ENCODE measurements at places on chromosomes 6 and 20.

DNA sequence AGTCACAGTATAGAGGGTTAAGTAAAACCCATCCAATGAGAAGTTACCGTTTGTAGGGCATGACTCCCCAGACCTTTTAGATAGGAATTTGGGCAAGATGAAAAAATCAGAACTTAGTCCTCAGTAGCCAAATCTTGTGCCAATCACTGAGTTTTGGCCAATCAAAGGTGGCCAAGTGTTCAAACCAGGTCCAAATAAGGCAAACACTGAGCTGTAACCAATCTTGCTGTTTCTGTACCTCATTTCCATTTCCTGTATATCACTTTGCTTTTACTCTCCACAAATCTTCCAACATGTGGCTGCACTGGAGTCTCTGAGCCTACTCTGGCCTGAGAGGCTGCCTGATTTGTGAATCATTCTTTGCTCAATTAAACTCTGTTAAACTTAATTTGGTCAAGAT is 81.8 kb upstream of the GPR6 start:
- no peak for DNase-seq

DNA sequence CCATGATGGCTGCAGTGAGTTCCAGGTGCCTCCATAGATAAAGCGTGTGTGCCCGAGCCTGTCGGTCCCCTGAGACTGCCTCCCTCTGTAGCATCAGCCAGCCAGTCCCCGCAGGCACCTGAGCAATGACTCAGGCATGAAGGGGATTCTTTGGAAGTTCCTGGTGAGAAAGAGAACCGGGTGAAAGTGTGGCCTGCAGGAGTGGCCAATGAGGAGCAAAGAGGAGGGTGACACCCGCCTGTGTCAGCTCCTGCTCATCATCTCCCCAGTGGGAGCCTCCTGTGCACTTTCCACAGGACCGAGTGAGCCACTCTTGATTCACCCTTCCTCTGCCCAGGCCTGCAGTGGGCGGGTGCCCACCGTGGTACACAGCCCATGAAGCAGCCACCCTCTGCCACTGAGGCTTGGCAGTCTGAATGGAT is 71.2 kb upstream of the PTPN1 start:
- DNase-seq: no peak

GRCh38 chr6:101413773-101414172 is 20.3 kb downstream of the GRIK2 start:
- DNase-seq: no peak

- no peak for DNase-seq
Measured at GRCh38 chr20:34093895-34094294, 18.1 kb downstream of the EIF2S2 start.

DNA sequence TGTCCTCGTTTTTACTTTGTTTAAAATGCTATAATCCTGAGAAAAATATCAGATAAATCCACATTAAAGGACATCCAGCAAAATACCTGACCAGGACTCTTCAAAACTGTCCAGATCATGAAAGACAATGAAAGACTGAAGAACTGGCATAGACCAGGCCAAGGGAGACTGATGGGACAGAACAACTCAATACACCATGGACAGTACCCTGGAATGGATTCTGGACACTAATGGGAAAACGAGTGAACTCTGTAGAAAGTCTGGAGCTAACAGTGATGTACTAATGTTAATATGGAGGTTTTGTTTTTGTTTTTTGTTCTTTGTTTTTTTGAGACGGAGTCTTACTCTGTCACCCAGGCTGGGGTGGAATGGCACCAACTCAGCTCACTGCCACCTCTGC is 461.4 kb downstream of the CD83 start:
- no peak for DNase-seq

GRCh38 chr6:118889163-118889562 is 4.8 kb upstream of the ASF1A start:
- DNase-seq: no peak

DNA sequence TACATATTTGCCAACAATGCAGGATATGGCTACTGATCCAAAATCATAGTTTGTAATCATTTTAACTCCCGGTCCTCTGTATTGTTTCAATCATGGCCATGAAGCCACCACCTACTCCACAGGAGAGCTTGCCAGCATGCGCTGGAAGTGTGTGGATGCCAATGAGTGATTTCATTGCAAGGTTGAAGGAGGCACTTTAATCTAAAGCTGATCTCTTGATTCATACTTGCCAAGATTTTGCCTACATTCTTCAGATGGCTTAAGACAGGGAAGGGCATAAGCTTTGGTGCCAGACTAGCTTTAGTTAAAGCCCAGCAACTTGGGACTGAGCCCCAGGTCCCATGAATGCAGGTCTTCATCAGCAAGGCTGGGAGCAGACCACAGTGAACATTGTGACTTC is 58.8 kb downstream of the TPD52L1 start:
- DNase-seq: no peak

GRCh38 chr6:124823240-124824111 is 138.8 kb upstream of the RNF217 start:
- no peak for DNase-seq

DNA sequence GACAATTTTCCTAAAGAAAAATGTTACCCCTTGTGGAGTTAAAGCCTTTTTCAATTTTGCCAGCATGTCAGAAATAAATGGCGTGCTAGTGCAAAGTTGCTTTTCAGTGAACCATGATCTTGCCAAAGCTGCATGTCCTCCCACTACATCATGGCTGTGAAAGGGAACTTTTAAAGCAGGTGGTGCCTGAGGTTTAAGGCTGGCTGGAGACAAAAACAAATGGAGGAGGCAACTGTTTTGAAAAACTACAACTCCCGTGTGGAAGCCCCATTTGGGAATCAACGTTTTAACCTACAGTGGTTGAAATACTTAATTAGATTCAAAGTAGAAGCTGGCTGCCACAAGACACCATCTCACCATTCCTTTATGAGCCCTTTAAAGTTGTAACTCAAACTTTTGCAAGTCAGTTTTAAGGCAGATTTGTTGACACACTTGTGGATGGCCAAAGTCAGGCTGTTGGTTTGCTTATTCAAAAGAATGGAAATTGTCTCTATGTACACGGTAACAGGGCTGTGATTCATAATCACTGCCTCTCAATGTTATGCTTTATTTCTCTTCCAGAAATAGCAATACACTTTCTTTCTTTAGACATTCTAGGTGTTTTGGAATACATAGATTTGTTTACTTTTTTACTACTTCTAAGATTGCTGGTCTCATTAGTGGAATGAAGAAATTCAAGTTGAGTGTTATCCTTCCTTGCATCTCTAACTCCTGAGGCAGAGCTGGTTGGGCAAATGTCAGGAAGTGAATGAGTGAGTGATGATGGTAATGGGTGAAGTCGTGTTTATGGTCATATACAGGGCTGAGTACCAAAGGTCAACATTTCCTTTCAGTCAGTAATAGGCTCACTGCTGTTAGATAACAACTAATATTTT is 196.4 kb upstream of the GMDS start:
- DNase-seq: no peak

GRCh38 chr6:9621276-9621675 is 793.6 kb downstream of the TFAP2A start:
- DNase-seq: no peak

DNA sequence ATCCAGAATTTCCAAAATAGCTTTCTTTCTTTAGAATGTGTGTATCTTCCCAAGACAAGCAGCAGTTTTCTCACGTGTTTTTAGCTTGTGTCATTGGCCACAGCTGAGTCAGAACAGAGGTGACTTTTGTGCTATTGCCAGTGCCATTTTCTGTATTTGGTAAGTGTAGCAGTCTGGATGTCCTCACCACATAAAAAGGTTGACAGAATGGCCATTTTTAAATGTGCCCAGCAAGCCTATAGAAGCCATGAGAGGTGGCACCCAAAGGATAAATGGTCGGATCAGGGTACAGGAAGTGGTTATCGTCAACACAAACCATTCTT is 269.5 kb upstream of the HSF2 start:
- DNase-seq: no peak

- DNase-seq: no peak
Measured at GRCh38 chr20:45629496-45630100, at the start of gene WFDC10A. Gene WFDC10A, plus strand, starts transcription at chr20:45629739. Its CDS starts 75 bp downstream, at chr20:45629814.

- no peak for DNase-seq
Measured at GRCh38 chr20:46010491-46011391, 2.0 kb downstream of the MMP9 start.

DNA sequence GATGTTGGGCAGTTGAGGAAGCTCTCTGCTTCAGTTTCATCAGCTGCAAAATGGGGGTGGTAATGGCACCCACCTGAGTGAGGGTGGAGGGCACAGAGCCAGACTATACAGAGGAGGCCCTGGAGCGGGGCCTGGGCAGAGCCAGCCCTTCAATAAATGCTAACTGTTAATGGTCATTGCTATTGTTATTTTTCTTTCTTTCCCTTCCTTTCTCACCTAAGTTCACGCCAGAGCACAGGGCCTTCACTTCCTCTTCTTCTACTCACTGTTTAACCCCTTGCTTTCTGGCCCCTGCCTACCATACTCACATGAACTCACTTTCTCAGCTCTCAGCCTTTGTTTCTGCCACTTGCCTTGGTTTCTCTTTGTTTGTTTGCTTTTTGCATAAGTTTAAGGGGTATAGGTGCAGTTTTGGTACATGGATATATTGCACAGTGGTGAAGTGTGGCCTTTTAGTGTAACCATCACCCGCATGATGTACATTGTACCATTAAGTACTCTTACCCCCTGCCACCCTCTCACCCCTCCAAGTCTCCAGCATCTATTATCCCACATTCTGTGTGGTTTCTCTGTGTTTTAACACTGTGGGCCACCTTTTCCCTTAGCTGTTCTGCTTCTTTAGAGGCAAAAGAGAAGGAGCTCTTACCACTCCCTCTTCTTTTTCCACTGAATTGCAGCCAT is 7.5 kb upstream of the RREB1 start:
- no peak for DNase-seq

DNA sequence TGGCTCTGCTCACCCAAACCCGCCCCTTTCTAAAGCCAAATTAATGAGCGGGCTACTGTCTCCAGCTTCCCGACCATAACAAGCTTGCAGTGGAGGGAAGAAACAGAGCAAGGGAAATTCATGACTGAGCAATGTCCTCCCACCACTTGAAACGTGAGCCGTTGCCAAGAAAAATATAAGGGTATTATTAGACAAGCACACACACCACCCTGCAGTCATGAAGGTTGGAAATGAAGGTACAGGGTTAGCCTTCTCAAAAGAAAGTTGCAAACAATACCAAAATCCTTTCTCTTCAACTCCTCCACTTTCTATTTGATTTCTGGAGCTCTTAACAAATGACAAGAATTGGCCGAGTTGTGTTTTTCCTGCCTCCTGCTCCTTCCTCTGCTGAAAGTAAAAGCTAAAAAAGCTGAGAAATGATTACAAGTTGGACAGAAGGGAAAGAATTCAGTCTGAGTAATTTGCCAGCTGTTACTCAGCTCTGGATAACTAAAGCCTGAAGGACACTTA is 151.1 kb upstream of the B3GAT2 start:
- no peak for DNase-seq

DNA sequence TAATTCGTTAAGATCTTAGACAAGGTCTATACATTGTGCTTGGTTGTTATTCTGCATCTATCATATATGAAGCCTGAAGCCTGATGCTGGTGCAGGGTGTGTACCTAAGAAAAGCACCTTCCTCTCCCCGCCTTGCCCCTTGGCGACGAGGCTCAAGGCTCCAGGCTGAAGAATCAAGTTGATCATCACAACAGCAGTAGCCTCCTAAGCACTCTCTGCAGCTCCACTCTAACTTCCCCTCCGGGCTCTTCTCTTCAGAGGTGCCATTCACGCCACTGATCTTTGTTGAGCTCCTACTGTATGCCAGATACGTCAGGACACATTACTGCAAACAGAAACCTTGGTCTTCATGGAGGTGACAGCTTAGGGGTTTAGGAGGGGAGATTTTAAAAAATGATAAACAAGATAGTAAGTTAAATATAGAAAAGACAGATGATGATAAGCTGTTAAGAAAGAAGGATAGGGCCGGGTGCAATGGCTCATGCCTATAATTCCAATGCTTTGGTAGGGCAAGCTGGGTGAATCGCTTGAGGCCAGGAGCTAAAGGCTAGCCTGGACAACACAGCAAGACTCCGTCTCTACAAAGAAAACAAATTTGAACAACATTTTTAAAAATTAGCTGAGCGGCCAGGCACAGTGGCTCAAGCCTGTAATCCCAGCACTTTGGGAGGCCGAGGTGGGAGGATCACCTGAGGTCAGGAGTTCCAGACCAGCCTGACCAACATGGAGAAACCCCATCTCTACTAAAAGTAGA is 38.4 kb upstream of the ZNF217 start:
- no peak for DNase-seq

- no peak for DNase-seq
Measured at GRCh38 chr6:168711049-168711640, 270.2 kb downstream of the SMOC2 start.

GRCh38 chr6:120384671-120385070 is 949.6 kb downstream of the TBC1D32 start:
- no peak for DNase-seq

DNA sequence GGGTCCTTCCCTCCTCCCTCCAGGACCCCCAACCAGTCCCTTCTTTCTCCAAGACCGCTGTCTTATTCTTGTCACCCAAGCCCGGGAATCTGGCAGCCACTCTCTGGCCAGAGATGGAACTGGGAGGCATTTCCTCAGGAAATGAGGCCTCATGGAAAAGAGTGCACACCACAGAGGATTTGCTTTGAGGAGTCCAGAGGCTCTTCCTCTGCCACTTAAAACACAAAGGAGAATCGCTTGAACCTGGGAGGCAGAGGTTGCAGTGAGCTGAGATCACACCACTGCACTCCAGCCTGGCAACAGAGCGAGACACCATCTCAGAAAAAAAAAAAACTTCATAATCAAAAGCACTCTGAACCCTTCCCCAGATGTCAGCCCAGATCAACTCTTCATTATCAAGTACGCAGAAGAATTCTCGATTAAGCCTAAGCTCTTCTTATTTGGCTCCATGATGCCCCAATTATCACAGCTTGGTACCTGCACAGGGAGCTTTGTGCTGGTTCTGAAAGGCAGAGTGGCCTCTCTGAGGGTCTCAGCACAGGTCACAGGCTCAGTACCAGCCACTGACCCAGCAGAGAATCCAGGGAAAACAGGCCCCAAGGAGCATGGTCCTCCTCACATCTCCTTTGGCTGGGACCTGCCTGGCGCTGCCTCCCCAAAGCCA is 82.9 kb upstream of the MAFB start:
- DNase-seq: no peak

DNA sequence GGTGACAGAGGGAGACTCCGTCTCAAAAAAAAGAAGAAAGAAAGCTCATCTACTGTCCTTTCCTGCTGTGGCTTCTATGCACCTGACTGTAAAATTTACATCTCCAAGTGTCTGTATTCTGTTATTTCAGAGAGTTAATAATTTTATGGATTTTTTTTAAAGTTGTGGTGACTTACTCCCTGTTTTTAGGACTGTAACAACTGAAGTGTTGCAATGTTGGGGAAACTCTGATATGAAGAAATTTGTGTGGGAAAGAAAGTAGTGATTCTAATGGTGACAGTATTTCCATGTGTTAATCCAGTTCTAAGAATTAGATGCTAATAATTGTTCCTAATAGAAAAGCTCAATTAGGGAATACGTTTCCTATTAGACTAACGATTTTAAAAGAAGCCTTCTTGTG is 27.4 kb downstream of the STX11 start:
- DNase-seq: no peak

GRCh38 chr6:133632906-133633305 is 256.0 kb upstream of the TCF21 start:
- no peak for DNase-seq

GRCh38 chr6:37943436-37944058 is 124.0 kb downstream of the ZFAND3 start:
- no peak for DNase-seq

- DNase-seq: no peak
Measured at GRCh38 chr6:44558024-44558831, 170.7 kb downstream of the CDC5L start.
